T-cell (primary cell): ENCODE measurements at places on chromosomes 12 and 14.

DNA sequence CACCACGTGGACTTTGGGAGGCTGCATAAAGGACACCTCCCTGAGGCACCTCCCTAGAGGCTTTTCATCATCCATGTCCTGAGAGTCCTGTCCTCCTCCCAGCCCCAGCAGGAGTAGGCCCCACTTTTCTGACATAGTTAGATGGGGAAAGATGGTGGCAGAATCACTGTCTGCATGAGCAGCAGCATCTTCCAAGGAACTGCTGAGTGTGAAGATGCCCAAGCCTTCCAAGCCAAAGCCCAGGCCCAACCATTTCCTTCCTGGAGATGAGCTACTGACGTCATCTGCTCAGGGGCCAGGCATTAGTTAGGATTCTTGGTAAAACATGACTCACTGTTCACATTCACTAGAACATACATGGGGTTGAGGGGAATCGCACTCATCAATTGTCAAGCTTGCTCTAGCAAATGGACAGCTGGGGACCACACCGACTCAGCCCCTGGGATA, 37.3 kb downstream of the VDR start:
- H3K4me1 ChIP-seq: no peaks in the 10 kb centered on the region
- H3K27me3 ChIP-seq: peaks cover 2% of the 10 kb centered on the region
- H3K36me3 ChIP-seq: no peaks in the 10 kb centered on the region
- DNase-seq: no peak
- no peak overlapping the region for H3K4me3 ChIP-seq

DNA sequence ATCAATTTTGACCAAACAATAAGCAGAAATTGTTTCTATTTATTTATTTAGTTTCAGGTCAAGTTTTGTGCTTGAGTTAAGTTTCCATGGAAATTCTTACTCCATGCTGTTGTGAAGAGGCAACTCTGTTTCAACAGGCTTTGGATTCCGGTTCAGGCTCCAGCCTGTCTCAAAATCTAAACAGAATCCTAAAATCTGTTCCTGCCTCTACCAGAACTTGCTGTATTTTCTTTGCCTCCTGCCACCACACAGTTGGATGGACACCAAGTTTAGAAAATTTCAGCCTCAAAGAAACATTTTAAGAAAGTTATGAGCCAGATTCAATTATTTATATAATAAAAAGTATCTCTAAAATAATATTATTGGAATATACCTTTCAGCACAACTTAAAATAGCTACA, 330.9 kb downstream of the FOXG1 start:
- no peak overlapping the region for H3K27ac ChIP-seq
- DNase-seq: no peak
- H3K36me3 ChIP-seq: no peaks in the 10 kb centered on the region
- no peaks in the 10 kb centered on the region for H3K27me3 ChIP-seq
- H3K4me1 ChIP-seq: no peaks in the 10 kb centered on the region
- H3K4me3 ChIP-seq: no peak overlapping the region

GRCh38 chr12:111777345-111778045, 10.8 kb downstream of the ALDH2 start:
- H3K4me1 ChIP-seq: peaks cover 6% of the 10 kb centered on the region
- H3K4me3 ChIP-seq: no peak overlapping the region
- H3K36me3 ChIP-seq: no peaks in the 10 kb centered on the region
- H3K27ac ChIP-seq: no peak overlapping the region

GRCh38 chr12:118103601-118104382, at the start of gene VSIG10:
Gene VSIG10, minus strand, starts transcription at chr12:118104011. Its CDS starts 340 bp downstream, at chr12:118103671.
- peak; percentile 5 for DNase-seq
- H3K36me3 ChIP-seq: no peaks in the 10 kb centered on the region
- no peak within 1 kb of the TSS for H3K27ac ChIP-seq

- H3K4me1 ChIP-seq: no peaks in the 10 kb centered on the region
- no peak overlapping the region for H3K4me3 ChIP-seq
- no peaks in the 10 kb centered on the region for H3K36me3 ChIP-seq
- DNase-seq: no peak
- H3K27ac ChIP-seq: no peak overlapping the region
Observed at GRCh38 chr14:94773655-94774343, 3.9 kb upstream of the GSC start.

DNA sequence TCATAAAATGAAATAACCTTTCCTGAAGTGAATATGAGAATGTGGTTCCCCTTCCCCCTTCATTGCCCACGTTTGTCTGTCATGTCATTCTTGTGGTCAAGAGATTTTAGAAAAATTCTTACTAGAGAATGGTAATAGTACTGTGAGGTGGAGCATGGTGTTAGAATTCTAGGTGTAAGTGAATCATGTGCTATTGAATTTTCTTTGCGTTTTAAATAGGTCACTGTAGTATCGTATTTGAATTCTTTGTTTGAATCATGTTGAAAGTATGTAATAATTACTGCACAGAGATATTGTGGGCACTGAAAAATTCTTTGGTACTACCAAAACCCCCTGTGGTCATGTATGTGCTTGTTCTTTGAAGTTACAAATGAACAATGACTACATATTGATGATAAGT, 49.9 kb downstream of the FUT8 start:
- H3K4me1 ChIP-seq: peaks cover 3% of the 10 kb centered on the region

DNA sequence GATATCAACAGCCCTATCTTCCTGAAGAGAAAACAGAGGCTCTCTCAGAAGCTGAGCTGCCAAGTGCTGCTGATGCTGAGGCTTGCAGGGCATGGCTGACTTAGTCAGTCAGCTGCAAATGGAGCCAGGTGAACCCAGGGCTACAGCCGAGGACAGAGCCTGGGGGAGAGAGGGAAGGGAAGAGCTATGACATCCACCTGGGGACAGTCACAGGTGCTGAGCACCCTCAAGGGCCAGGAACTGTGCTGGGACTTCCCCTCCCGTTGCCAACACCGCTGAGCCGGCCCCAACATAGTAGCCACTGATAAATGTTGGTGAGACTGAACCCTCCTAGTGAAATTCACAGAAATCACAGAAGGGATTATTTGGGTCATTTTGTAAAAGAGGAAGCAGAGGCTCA, 6.7 kb upstream of the CHGA start:
- H3K4me3 ChIP-seq: no peak overlapping the region
- H3K4me1 ChIP-seq: no peaks in the 10 kb centered on the region
- no peaks in the 10 kb centered on the region for H3K27me3 ChIP-seq
- no peak overlapping the region for H3K27ac ChIP-seq
- no peaks in the 10 kb centered on the region for H3K36me3 ChIP-seq

DNA sequence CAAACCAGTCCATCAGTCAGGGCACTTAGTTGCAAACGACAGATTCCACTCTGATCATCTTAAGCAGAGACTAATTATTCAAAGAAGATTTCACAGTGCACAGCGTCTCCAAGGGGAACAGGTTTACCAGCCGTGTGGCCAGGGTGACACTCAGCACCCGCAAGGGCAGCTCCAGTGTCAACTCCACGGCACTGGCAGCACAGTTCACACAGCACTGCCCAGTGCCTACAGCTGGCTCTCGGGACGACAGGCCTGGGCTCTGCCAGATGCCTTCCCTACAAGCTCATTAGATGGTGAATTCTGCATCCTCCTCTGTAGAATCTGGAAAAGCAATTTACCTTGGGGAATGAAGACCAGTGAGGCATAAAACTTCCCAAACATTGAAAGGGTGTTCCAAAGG, 4.9 kb downstream of the OR10P1 start:
- H3K27ac ChIP-seq: no peak overlapping the region
- no peaks in the 10 kb centered on the region for H3K36me3 ChIP-seq
- peaks cover 3% of the 10 kb centered on the region for H3K27me3 ChIP-seq
- no peak overlapping the region for H3K4me3 ChIP-seq

DNA sequence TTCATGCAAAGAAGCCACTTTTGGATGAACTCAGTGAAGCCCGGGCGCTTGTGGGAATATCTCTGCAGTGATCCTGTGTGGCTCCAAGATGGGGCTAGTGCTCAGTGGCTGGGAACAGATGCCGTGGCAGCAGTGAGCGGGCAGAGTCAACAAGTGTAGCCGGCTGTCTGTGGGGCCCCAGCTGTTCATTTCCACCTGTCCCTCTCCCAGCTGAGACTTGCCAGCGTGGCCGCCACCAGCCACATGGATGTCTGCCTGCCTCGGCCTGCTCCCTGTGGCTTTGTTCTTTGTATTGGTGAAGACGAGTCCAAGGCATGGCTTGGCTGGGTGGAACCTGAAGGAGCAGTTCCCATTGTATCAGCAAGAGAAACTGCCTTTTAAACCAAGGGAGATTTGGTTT, 77.3 kb downstream of the NOS1 start:
- no peak overlapping the region for H3K27ac ChIP-seq
- no peak for DNase-seq
- no peaks in the 10 kb centered on the region for H3K4me1 ChIP-seq

GRCh38 chr12:107681455-107681835, 4.2 kb upstream of the PWP1 start:
- no peaks in the 10 kb centered on the region for H3K36me3 ChIP-seq
- H3K4me3 ChIP-seq: no peak overlapping the region
- H3K27ac ChIP-seq: no peak overlapping the region
- no peaks in the 10 kb centered on the region for H3K27me3 ChIP-seq
- no peak for DNase-seq

- no peaks in the 10 kb centered on the region for H3K36me3 ChIP-seq
- no peaks in the 10 kb centered on the region for H3K4me1 ChIP-seq
- H3K27ac ChIP-seq: no peak overlapping the region
- no peak for DNase-seq
- H3K4me3 ChIP-seq: no peak overlapping the region
- no peaks in the 10 kb centered on the region for H3K27me3 ChIP-seq
Observed at GRCh38 chr12:110107369-110108281, 16.5 kb upstream of the IFT81 start.

- H3K27ac ChIP-seq: no peak overlapping the region
- peaks cover 7% of the 10 kb centered on the region for H3K36me3 ChIP-seq
- no peaks in the 10 kb centered on the region for H3K4me1 ChIP-seq
- H3K4me3 ChIP-seq: no peak overlapping the region
- no peaks in the 10 kb centered on the region for H3K27me3 ChIP-seq
- DNase-seq: no peak
Observed at GRCh38 chr12:112188130-112188830, 62.9 kb downstream of the TRAFD1 start.

DNA sequence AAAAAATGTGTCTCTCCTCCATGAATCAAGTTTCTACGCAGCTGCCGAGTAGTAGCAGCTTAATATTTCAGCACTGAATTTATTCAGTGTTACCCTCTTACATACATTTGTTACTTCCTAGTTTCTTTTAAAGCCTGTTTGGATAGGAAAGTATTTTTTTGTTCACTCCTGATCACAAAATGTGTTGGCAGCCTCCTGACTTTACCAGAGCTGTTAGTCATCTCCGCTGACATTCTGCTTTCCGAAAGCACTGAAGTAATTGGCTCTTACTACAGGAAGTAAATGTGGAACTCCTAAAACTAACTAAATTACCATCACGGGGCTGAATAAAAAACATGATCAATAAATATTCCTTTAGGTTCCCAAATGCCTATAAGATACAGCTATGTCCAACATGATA, 225.5 kb downstream of the EPS8 start:
- H3K4me3 ChIP-seq: peak overlapping the region; percentile 40
- no peak for DNase-seq
- no peaks in the 10 kb centered on the region for H3K36me3 ChIP-seq
- H3K4me1 ChIP-seq: peaks cover 4% of the 10 kb centered on the region
- no peaks in the 10 kb centered on the region for H3K27me3 ChIP-seq

GRCh38 chr12:22648668-22649067, 23.7 kb downstream of the ETNK1 start:
- no peaks in the 10 kb centered on the region for H3K27me3 ChIP-seq
- no peaks in the 10 kb centered on the region for H3K4me1 ChIP-seq
- H3K36me3 ChIP-seq: peaks cover 4% of the 10 kb centered on the region
- no peak overlapping the region for H3K27ac ChIP-seq
- no peak overlapping the region for H3K4me3 ChIP-seq

- no peaks in the 10 kb centered on the region for H3K4me1 ChIP-seq
- no peak for DNase-seq
- H3K27me3 ChIP-seq: no peaks in the 10 kb centered on the region
Observed at GRCh38 chr12:4177262-4177661, 96.3 kb upstream of the CCND2 start.

DNA sequence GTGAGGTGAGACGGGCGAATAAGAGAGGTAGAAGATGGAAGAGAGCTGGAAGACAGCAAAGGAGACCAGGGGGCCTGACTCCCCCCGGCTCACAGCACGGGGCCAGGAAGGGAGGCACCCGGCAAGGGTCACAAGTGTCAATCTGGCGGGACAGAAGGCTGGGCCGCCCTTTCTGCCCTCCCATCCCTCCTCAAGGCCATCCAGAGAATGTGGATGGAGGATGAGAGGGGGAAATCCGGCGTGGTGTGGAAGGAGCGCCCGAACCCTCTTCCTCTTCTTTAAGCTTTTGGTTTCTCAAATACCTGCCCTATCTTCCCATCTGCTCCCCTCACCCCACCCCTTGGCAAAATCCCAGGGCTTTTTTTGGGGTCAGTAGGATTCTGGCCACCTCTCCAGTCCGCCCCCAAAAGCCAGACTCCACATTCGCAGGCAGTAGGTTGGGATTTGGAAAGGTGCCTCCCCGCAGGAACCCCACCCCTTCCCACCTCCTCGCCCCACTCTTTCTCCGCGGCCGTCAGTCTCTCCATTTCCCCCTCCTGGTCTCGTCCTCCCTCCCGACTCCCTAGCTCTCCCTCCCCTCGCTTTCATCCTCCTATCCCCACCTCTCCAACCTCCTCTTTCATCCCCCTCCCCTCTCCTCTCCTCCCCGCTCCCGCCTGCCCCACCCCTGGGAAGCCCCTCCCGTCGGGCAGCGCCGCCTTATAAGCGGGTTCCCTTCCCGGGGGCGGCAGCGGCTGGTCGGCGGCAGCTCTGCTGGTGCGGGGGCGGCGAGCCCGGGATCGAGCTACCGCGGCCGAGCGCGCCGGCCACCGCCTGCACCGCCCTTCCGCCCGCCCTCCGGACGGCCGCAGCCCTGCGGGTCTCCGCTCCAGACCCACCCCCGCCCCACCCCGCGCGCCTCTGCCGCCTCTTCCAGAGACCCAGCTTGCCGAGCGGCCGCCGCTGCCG, at the start of gene PTMS:
Gene PTMS (plus strand): TSS at position 730 of the 948 bp plus-strand sequence. CDS start 343 bp downstream, outside the sequence.
- peak within 1 kb of the TSS; percentile 44 for H3K4me3 ChIP-seq
- no peaks in the 10 kb centered on the region for H3K27me3 ChIP-seq
- peaks cover 50% of the 10 kb centered on the region for H3K4me1 ChIP-seq
- no peak for DNase-seq
- H3K27ac ChIP-seq: no peak within 1 kb of the TSS

GRCh38 chr12:1777798-1778197, 42.6 kb upstream of the LRTM2 start:
- H3K4me3 ChIP-seq: no peak overlapping the region
- no peaks in the 10 kb centered on the region for H3K36me3 ChIP-seq
- no peak for DNase-seq
- H3K4me1 ChIP-seq: no peaks in the 10 kb centered on the region
- H3K27ac ChIP-seq: no peak overlapping the region

DNA sequence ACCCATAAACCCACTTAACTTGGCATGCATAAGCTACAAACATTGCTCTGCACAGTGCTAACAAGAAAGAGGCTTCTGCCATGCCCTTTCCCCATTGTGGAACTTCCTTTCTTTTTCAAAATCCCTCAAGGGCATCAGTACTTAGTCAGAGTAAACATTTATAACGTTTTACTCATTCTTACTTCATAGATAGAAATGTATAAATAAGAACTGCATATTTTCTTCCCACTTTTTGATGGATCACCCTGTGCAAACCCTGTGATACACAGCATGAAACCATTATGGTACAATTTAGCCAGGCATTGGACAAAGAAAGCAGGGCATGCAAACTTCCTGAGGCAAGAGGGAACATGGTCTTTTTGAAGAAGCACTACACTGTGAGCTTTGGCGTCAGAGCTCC, 113.8 kb upstream of the FOXG1 start:
- H3K27ac ChIP-seq: no peak overlapping the region
- H3K27me3 ChIP-seq: no peaks in the 10 kb centered on the region
- H3K36me3 ChIP-seq: no peaks in the 10 kb centered on the region

- H3K27me3 ChIP-seq: no peaks in the 10 kb centered on the region
- peak overlapping the region; percentile 44 for H3K27ac ChIP-seq
- H3K36me3 ChIP-seq: peaks cover 51% of the 10 kb centered on the region
- H3K4me3 ChIP-seq: no peak overlapping the region
- no peak for DNase-seq
Observed at GRCh38 chr14:68899033-68899603, 80.0 kb downstream of the ACTN1 start.
